ENCODE measurements at places on chromosomes 5 and 9.

DNA sequence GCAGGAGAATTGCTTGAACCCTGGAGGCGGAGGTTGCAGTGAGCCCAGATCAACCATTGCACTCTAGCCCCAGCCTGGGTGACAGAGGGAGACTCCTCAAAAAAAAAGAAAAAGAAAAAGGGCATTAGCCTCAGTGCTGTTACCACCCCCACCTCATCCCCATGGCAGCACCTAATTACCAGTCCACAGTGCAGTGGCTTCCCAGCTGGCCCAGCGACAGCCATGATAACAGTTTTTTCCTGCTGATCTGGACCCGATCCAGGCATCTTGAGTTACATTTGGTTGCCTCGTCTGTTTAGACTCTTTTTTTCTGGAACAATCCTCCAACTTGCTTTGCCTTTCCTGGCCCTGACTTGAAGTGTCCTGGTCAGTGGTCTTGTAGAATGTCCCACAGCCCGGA, 24.4 kb downstream of the NCS1 start:
- no peak for DNase-seq

GRCh38 chr9:99633265-99633664, 188.4 kb upstream of the NR4A3 start:
- no peak for DNase-seq

DNA sequence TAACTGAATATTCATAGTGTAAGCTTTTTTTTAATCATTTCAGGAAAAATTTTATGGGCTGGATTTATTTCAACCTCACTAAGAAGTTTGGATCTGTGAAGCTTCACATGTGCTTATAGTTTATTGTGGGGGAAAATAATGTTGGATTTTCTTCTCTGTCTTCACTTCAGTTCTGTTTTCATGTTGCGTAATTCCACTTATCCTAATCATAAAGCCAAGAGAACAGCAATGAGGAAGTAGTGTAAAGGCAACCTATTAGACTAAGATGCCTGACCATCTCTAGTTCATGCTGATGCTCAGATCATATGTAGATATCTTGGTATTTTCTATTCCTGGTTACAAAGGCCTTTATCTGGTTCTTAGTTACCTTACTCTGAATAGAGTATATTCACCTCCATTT, 50.0 kb downstream of the CD180 start:
- peak; percentile 32 for DNase-seq

- no peak for DNase-seq
These were observed 61.8 kb downstream of the SLC36A1 start for GRCh38 chr5:151509231-151509630.

- no peak for DNase-seq
These were observed 590.0 kb upstream of the DMAC1 start for GRCh38 chr9:8389531-8389930.

- peak; percentile 99 for DNase-seq
These were observed 54.0 kb downstream of the PCA3 start for GRCh38 chr9:76818271-76818670.

DNA sequence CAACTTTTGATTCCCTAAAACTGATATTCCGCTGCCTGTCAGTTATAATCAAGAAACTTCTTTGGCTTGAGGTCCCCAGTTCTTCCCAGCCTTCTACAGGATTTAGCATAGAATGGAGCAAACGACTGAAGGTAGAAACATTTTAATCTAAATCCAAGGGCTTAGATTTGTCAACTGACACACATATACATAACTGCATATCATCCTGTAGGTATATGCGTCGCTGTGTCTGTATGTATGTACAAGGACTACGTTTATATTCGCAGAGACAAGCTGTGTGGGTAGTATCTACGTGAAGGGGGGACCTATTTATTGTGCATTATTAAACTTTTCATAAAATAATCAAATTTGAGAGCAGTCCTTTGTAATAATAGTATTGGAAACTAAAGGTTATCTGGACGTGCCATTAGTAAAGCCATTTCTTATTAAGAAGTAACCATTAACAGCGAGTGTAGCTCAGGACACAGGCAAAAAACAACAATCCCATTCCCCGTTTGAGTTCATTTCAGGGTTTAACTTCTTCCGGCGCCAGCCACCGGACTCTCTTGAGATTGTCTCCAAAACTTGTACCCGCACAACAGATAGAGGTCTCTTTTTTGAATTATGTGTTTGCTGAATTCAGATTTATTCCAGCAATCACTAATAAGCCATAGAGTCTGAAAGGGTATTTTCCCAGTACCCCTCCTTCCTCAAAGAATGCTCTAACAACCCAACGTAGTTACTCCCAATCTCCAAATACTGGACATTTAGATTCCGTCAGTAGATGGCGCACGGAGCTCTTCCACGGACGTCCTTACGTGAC, 2.1 kb upstream of the MLLT3 start:
- peak; percentile 79 for DNase-seq

- DNase-seq: peak; percentile 30
These were observed 182.0 kb downstream of the GRIA1 start for GRCh38 chr5:153672347-153673090.

DNA sequence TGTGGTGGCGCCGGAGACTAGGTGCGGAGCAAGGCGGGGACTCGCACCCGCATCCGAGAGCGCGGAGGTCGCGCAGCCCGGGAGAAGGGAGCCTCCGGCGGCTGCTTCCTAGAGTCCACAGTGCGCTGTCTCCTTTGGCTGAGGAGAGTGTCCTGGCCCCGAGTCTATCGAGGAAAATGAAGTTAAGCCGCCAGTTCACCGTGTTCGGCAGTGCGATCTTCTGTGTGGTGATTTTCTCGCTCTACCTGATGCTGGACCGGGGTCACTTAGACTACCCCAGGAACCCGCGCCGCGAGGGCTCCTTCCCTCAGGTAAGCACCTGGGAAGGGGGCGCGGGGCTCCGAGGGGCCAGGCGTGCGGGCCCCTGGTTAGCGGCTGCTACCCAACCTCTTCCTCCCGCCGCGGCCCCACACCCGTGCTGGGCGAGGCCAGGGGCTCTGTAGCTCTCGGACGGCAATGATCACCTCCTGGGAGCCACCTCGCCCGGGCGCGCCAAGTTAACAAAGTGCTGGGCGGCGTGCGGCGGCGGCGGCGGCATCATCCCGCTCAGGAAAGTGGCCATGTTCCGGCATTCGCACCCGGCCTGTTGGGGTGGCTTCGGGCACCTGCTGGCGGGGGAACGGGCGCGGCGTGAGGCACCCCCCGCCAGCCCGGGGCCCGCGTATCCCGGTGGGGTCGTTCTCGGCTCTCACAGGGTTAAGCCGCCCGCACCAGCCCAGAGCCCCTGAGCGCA, 681 bp downstream of the MAN2A1 start:
- peak; percentile 31 for DNase-seq

GRCh38 chr9:134630861-134631260, 10.7 kb upstream of the COL5A1 start:
- no peak for DNase-seq

DNA sequence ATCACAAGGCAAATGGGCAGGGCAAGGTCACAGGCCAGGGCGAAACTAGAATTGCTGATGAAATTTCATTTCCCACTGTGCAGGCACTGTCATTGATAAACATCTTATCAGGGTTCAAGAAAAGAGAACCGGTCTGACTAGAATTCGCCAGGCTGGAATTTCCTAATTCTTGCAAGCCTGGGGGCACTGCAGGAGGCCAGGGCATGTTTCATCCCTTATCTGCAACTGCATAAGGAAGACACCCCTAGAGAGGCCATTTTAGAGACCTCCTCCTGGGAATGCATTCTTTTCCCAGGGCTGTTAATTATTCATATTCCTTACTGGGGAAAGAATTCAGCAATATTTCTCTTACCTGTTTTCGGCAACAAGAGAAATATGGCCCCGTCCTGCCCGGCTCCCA, 266.2 kb upstream of the CYLC2 start:
- no peak for DNase-seq

DNA sequence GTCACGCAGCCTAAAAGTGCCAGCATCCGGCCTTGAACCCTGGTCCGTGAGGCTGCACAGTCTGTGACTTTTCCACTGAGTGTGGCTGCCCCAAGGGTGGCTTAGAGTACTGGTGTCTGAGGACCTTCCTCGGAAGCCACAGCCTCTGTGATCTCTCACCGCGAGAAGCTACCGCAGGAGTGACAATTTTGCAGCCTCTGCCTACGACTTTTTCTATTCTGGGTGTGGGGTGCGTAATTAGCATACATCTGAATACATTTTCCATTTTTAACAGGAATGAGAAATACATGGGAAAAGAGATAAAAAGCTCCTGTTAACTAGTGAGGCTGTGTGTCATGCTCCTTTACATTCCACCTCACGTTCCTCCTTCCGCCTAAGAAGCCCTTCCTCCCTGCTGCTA, 48.3 kb upstream of the HRH2 start:
- no peak for DNase-seq

- no peak for DNase-seq
These were observed 86.8 kb downstream of the DROSHA start for GRCh38 chr5:31445041-31445600.

DNA sequence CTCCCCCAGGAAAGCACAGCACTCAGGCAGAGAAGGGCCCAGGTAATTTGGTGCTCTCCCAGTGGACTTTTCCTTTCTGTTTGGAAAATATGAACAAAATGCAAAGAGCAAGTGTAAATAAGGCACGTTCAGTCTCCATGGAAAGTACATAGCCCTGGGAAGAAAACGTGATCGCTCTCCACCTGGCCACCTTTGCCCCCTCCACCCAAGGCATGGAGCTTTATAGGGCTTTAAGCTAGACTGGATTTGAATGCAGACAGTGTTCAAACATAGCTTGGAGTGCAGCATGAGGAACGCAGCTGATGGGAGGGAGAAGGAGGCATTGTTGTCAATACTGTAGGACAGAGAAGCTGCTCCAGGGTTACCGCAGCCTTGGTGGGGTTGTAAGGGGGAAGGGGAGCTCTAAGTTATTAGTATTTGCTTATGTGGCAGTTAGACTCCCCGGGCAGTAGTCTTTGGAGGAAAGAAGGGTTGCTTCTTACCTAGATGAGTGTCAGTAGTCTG, 500.2 kb downstream of the SPOCK1 start:
- DNase-seq: no peak

DNA sequence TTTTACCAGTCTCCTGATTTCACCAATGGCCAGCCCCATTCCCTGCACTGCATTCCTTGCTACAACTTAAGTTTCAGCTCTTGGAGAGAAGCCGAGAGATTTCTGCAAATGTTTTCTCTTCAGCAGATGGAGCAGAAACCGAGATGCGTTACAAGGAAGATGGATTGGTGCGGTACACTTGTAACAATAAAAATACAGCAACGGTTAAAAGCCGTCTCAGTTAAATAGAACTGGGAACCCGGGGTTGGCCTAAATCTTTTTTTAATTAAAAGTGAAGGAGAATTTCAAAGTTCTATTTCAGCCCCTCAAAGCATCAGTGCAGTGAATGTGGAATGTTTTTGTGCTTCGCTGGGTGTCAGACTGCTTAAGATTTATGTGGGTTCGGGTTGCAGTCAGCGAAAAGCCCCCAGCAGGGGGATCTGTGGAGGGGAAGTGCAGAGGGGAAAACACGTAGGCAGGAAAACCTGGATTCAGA, 19.8 kb downstream of the BRINP1 start:
- DNase-seq: no peak

DNA sequence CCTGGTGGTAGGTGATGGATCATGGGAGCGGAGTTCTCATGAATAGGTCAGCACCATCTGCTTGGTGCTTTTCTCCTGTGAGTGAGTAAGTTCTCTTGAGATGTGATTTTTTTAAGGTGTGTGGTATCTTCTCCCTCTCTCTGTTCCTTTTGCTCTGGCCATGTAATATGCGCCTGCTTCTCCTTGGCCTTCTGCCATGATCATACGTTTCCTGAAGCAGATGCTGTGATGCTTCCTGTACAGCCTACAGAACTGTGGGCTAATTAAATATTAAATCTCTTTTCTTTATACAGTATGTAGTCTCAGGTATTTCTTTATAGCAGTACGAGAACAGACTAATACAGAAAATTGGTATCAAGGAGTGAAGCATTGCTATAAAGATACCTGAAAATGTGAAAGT, 36.4 kb downstream of the UNC13B start:
- DNase-seq: no peak

DNA sequence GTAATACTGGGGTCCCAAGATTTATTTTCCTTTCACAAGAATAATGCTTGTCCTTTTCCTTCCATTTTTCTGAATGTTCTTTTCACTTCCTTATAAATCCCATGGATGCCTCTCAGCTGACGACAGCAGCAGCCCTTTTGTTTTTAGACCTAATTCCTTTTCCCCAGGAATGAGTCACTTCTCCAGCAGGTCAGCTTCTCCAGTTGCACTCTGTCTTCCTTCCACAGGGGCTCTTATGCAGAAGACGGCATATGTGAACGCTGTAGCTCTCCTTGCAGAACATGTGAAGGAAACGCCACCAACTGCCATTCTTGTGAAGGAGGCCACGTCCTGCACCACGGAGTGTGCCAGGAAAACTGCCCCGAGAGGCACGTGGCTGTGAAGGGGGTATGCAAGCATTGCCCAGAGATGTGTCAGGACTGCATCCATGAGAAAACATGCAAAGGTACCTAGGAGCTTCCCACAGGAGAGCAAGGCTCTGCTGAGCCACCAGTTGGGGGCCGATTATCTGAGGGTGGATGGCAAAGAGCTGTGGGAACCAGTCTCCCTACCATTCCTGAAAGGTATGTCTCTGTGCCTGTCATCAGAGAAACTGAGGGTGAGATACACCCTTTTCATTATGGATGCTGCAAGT, 72.9 kb downstream of the RFK start:
- DNase-seq: peak; percentile 73

- DNase-seq: no peak
These were observed 110.4 kb upstream of the IFNK start for GRCh38 chr9:27413511-27414219.

DNA sequence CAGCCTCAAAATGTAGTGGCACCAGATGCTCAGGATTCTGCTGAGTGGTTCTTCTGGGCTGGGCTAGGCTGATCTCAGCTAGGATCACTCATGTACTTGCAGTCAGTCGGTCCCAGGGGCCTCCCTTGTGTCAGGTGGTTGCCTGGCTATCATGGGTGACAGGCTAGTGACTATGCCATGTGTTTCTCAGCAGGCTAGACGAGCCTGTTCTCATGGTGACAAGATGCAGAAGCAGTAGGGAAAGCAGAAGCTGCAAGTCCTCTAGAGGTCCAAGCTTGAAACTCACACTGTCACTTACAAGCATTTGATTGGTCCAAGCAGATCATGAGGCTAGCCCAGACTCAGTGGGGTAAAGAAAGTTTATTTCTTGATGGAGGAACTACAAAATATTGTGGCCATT, 15.2 kb upstream of the KCNMB1 start:
- DNase-seq: no peak

DNA sequence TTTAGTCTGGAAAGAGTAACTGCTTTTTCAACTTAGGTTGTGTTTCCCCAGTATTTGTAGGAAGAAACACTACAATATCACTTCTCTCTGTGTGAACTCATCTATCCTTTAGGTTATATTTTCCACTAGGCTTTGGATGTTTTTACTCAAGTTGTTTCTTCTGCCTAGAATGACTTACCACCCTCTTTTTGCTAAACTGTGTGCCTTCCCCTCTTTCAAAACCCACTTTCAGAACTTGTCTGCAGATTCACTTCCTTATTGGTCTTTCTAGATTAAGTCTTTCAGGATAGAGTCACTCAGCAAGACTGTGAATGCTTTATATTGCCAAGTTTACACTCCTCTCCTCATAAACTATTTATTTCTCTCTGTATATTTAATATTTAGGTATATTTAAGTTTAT, 14.2 kb upstream of the CAST start:
- DNase-seq: no peak

GRCh38 chr5:153630546-153630945, 140.1 kb downstream of the GRIA1 start:
- DNase-seq: no peak

- DNase-seq: no peak
These were observed 12.8 kb upstream of the NDFIP1 start for GRCh38 chr5:142095651-142096330.

- no peak for DNase-seq
These were observed 78.1 kb upstream of the DIRAS2 start for GRCh38 chr9:90720621-90721265.

All from fibroblast of mammary gland (primary cell).